Activated naive CD4-positive, alpha-beta T cell treated with anti-CD3 and anti-CD28 coated beads, Interleukin-2, amount 50 U/mL, for 72 hours (primary cell): ENCODE measurements at places on chromosomes 5 and 9.

GRCh38 chr5:34040472-34040871, 2.5 kb downstream of the C1QTNF3 start:
- DNase-seq, result no peak

DNA sequence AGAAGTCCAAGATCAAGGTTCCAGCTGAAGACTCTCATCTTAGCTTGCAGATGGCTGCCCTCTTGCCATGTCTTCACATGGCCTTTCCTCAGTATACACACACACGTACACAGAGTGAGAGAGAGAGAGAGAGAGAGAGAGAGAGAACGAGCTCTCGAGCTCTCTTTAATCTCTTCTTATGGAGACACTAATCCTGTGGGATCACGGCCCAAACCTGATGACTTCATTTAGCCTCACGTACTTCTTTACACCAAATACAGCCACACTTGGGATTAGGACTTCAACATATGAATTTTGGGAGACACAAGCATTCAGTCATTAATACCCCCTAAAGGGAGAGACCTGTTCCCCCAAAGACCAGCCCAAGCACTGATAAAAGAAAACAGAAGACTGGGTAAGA, 42.8 kb downstream of the SIL1 start:
- no peak for DNase-seq

DNA sequence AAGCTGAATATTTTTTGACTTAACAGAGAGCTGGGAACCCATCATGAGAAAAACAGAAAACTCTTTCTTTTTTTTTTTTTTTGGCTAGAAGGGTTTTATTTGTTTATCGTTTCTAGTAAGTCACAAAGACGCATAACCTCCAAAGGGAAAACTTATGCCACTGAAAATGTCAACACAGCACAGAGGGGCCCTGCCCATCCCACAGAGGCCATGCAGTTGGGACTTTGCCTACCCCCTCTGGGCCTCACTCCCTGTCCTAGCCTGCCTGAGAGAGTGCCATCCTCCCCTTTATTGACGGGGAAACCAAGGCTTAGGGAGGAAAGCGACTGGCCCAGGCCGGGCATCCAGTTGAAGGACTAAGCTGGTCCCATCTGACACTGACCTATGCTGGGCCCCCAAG, 74.7 kb downstream of the VAV2 start:
- DNase-seq, result no peak

DNA sequence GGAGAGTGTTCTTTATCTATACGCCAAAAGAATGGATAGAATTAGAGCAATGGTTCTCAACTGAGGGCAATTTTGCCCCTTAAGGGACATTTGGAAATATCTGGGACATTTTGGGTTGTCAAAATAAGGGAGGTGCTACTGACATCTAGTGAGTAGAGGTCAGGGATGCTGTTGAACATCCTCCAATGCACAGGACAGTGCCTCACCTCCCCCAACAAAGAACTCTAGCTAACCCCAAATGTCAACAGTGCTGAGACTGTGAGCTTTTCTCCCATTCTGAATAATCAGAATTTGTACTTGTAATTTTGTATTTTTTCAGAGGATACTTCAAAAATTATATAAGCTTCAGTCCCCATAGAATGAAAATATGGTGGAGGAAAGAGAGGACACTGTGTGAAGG, 8.6 kb upstream of the SMC5 start:
- no peak for DNase-seq

DNA sequence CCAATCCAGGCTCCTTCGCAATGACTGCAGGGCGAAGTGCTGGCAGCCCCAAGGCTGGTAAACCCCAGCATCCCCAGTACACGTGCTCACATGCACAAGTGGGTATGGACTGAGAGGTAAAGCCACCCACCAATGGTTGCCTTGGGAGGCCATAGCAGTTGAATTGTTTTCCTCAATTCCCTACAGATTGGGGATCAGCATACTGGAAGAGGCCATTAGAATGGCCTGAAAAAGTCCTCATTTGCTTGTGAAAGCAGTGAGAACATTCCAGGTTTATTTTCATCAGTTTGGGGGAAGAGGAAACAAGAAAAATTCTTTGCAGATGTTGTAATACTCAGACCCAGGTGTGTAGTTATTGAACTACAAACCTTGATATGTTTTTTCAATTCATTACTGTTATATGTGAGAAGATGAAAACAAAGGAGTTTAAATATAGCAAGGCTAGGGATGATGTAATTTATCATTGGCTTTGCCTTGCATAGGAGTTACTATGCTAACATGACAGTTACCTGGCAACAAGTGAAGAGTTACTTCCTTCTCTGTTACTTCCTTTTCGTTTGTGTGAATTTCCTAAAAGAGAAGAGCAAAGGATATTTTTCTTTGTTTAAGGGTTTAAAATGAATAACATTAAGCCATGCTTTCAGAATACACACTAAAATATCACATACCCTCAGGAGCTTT, 36.4 kb downstream of the MTMR12 start:
- DNase-seq, result no peak
